ENCODE measurements at places on chromosomes 3 and 15.

GRCh38 chr3:116563351-116563750 is 118.1 kb upstream of the LSAMP start:
- DNase-seq = no peak

DNA sequence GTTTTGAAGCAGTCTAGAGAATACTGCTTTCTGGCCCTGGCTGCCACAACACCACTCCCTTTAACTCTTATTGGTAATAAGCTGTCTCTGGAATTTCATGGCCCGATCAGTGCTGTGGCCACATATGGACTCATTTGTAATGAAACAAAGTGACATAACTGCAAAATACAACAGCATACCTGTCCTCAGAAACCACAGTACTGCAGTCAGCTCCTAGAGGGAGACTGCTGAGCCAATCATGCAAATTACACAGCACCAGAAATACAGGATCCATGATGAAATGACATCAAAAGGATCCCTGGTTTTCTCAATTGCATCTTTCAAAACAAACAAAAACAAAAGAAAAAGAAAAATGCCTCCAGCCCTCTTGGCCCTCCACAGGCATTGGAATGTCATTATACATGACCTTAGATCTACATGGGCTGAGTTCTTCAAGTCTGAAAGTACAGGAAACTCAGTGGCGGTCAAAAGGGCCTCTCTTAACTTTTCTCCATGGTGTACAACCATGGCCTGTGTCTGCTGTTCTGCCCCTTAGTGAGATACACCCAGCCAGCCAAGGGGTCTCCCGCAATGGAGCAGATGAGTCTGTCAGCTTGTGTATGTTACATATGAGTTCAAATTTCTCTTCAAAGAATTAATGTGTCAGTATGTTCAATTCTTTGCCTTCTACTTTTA is 24.9 kb upstream of the KBTBD12 start:
- no peak for DNase-seq

DNA sequence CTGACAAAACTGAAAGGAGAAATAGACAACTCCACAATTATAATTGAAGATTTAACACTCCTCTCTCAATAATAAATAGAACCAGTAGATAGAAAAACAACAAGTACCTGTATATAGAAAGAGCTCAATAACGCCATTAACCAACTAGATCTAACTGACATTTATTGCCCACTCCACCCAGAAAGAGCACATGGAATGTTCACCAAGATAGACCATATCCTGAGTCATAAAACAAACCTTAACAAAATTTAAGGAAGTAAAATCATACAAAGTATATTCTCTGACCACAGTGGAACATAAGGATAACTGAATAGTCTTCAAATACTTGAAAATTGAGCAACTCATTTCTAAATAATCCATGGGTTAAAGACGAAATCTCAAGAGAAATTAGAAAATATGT is 25.1 kb downstream of the KBTBD12 start:
- no peak for DNase-seq

DNA sequence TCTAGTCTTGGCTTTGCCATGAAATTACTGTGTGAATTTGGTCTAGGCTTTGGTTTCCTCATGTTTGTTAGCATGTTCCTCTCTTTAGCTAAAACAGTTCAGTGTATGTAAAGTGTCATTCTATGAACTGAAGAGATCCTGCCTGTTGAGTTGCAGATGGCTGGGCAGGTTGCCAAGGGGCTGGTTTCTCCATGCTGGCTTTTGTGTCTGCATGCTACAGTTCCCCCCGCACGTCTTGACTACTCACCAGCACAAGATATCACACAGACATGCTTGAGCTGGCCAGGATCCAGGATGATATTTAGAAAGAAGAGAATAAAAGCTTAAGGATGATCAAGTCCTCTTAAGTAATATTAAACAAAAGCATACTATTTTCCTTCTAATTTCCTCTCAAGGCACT is 90.2 kb downstream of the CERS3 start:
- DNase-seq = peak; percentile 20

- no peak for DNase-seq
These were observed 61.2 kb upstream of the MFGE8 start for GRCh38 chr15:88974392-88974791.

GRCh38 chr3:196604548-196604947 is 34.9 kb upstream of the NRROS start:
- no peak for DNase-seq

DNA sequence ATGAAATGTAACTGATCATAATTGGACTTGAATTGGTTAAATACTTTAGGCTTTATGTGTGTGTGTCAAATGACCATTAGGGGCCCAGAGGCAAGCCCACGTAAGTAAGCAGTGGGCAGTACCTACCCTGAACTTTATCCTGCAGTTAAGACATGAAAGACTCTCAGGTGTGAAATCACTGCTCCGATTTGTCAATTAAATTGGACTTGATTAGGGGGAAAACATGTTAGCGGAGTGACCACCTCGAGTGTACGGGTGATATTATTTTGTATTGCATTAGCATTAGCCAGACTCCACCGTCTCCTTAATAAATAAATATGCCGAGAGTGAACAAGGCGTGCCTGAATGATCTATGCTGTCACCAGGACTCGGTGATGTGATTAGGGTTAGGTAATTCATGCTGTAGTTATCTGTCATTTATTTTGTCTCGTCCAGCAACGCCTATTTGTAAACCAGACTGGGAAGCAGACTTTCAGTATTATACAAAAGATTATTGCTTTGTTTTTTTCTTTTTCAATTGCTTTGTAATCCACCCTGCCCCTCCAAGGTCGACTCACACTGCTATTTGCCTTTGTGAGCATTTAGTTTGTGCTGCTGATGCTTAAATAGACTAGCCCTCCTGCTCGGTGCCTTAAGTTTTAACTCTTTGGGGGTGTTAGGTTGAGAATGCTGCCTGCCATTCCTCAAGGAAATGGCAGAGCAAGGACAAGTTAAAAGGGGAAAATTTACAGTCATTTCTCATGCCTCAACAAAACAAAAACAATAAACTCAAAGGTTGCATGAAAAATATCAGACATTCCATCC is 1.8 kb downstream of the RBMS3 start:
- DNase-seq = no peak

GRCh38 chr3:66489581-66489980 is 11.2 kb downstream of the LRIG1 start:
- DNase-seq = no peak

DNA sequence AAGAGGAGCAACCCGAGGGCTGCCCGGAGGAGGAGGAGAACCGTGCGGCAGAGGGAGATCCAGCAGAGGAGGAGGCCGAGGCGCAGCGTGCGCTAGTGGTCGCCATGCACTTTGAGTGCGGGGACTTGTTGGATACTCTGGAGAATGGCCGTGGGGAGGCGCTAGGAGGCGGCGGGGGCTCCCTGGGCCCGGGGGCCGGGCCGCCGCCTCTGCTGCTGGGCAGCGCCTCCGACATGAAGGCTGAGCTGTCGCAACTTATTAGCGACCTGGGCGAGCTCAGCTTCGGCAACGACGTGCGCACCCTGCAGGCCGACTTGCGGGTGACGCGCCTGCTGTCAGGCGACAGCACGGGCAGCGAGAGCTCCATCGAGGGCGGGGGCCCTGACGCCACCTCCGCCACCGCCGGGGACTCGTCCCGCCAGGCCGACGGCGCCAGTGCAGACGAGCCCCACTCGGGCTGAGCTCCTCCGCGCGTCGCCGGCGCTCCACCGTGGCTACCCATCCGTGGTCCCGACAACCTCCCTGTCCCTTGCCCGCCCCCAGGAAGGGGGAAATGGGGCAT is 2.0 kb downstream of the FAM43A start:
- DNase-seq = peak; percentile 78

DNA sequence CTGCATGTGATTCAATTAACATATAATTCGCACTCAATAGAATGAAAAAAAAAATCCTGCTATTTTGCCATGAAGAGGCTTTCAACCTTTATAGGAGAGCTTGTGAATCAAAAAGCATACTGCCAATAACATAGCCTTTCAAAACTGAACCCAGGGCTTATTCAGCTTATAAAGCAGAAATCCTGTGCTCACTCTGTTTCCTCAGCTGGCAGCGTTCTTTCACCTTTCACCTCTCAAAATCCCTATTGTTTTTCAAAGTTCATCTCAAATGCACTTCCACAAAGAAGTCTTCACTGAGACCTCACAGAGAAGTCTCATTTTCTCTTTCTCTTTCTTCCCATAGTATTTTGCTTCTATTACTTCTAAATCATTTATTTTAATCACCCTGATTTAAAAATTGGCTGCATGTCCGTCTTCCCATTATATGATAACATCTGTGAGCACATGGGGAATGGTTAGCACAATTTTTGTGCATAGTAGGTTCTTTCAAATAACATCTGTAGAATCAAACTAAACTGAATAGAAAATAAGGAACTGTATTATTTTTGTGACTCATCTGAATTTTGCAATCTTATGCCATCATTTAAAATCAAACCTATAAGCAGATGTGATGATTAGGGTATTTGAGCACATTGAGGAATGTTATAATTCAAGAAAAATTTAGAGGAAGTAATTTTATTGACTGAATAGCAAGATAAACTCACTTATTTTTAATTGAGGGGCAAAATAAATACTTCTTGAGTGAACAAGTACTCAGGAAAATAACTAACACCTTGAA is 373.4 kb downstream of the NLGN1 start:
- DNase-seq = no peak

DNA sequence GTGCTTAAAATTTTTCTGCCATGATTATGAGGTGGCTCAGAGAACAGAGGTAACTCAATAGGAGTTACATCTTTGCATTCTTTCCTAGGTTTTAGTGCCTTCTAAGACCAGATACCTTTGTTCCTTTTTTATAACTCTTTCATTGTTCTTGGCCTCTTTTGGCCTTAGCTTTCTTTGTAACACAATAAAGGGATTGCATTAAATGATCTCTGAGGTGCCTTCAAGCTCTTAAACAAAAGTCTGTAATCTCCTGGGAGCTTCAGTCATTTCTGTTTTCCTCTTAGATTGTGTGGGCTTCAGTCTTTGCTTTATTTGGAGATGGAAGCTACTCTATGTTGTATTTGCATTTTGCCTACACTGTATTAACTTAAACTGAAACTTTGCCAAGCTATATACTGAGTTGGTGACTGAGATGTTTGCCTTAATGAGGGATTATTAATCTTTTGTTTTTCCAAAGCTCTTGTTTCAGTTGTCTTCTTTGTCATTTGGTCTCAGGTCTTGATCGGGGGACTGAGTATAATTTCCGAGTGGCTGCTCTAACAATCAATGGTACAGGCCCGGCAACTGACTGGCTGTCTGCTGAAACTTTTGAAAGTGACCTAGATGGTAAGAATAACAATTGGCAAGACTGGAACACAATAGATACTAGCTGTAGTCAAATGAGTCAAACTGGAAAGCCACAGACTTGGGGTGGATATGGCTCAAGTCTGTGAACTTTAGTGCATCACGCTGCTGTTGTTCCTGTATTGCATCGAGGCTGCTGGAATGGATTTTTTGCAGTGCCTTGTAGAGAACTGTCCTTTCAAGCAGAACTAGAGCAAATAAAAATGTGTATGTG is 110.3 kb downstream of the HCN4 start:
- DNase-seq = no peak

DNA sequence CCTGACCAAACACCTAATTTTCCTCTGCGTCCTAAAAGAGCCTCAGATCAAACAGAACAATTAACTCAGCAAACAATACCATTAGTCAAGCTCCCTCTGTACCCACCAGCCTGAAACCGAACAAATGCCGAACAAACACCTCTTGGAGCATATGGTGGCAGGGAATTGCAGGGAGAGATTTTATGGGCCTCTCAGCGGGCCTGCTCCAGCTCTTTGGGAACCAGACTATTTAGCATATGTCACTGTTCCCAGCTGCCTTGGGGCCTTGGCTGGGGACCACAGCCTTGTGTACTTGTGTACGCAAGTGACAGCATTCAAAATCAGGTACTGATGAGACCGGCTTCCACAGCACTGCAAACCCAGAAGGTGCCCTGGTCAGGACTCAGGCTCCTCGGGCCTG is 388.8 kb upstream of the PPP2R3A start:
- peak; percentile 78 for DNase-seq

DNA sequence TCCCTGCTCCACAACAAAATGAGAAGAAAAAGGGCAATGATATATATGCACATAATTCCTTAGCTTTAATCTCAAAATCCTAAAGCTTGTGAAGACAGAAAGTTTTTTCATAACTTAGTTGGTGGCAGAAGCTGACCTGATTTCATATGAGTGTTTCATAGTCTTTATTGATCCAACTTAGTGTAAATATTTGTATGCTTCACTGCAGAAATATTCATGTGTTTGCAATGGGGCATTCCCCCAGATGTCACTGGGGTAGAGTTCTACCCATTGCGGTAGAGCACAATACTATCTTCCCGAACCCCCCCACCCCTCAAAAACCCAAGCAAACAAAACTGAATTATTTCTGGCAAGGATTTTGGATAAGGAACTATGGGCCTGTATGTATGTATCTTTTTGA is 221.2 kb downstream of the THRB start:
- no peak for DNase-seq

DNA sequence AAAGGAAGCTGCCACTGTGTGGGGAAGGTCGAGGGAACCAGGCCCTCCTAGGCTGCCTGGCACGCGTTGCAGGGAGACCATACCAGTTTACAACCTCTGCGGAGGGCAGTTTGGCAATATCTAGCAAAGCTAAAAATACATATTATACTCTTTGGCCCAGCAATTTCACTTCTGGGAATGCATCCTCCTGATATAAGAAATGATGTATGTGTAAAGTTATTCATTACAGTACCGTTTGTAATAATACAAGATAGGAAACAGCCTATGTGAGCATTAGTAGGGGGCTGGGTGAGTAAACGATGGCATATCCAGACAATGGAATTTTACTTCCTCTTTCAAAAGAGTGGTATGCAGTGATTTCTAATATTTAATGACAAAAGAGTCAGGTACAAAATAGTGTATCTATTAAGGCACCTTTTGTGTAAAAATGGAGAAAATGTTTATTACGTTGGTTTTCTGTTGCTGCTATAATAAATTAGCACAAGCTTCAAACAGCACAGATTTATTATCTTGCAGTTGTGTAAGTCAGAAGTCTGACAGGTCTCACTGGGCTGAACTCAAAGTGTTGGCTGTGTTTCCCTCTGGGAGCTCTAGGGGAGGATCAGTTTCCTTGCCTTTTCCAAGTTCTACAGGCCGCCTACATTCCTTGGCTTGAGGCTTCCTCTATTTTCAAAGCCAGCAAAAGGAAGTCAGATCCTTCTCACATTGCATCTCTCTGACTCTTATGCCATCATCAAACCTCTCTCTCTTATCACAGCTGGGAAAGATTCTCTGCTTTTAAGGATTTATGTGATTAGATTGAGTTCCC is 9.0 kb downstream of the APOD start:
- DNase-seq = no peak

DNA sequence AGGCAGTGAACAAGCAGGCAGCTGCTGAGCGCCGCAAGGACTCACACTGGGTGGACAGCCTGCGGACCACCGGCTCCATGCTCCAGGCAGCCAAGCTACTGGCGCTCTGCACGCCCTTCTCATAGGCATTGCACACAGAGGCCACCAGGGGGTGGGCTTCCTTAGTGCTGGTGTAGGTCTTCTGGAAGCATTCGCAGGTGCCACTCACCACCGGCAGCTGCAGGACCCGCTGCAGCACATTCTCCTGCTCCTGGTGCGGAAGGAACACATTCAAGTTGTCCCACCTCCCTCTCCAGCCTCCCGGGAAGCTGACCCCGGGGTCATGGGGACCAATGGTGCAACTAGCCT is 6.0 kb downstream of the PLIN1 start:
- DNase-seq = no peak
